T-cell (primary cell): ENCODE measurements at places on chromosomes 13 and 19. TPM values are rescaled to one million over a fixed set of nuclear protein-coding genes. Genes with fewer than 3 reads are reported as not detected.

STAP2 gene
- total RNA-seq: 2.8 TPM

DNA sequence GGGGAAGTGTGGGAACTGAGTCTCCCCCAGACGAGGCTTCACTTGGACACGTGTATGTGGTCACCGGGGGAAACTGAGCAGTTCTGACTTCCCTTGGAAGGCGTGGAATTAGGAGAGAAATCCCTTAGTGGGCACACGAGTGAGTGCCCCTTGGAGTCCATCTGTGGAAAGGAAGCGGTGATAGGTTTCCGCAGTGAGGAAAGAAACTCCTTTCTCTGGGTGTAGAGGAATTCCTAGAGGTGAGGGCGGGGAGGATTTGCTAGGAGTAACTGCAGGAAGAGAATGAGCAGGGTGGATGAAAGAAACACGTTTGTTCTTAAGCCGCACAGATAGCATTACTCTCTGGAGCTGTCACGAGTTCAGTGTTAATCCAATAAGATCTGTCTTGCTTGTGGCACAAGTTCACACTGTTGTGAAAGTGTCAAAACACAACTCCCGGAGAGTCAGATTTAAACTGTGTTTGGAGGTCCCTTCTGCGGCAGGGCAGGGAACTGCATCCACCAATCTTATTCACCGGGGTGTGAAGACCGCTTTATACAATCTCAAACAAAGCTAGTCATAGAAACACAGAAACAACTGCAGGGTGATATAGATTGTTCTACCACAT lies 1.2 kb downstream of the KL start:
- H3K27me3 ChIP-seq: peaks cover 38% of the 10 kb centered on the region
- peak overlapping the region; percentile 46 for H3K4me3 ChIP-seq
- peaks cover 20% of the 10 kb centered on the region for H3K4me1 ChIP-seq
- H3K36me3 ChIP-seq: no peaks in the 10 kb centered on the region
- DNase-seq: no peak
- H3K27ac ChIP-seq: no peak overlapping the region

CADM4 gene
- total RNA-seq: 0.41 TPM

PRRG2 gene
- 1.2 TPM for total RNA-seq

FCAR gene
- total RNA-seq: not detected

DNA sequence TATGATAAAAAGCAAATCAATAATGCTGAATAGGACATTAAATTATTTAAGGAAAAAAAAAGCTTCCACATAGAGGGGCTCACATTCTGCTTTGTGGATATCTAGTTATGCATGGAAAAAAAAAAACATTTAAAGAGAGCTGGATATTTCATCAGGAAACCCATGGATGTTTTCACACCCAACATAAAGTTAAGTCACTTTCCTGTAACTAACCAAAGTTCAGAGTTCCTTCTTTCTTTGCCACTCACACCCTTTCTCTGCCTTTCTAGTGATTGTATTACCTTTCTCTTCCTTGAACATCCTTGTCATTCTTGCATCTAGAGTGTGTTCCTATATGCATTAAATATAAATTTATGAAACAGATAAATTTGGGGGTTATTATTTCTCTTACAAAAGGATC lies 47.2 kb downstream of the RFXAP start:
- H3K27ac ChIP-seq: no peak overlapping the region
- H3K4me1 ChIP-seq: no peaks in the 10 kb centered on the region
- DNase-seq: no peak
- no peaks in the 10 kb centered on the region for H3K36me3 ChIP-seq
- H3K4me3 ChIP-seq: no peak overlapping the region

GRCh38 chr19:7421941-7422744 lies 66.7 kb downstream of the PEX11G start:
- no peak overlapping the region for H3K27ac ChIP-seq
- DNase-seq: no peak
- no peaks in the 10 kb centered on the region for H3K27me3 ChIP-seq
- peaks cover 73% of the 10 kb centered on the region for H3K36me3 ChIP-seq

PRX gene
- 2.8 TPM for total RNA-seq

- no peak overlapping the region for H3K4me3 ChIP-seq
- peaks cover 59% of the 10 kb centered on the region for H3K36me3 ChIP-seq
- H3K4me1 ChIP-seq: peaks cover 56% of the 10 kb centered on the region
Observed at GRCh38 chr19:55669418-55670279, 5.4 kb upstream of the EPN1 start.

LILRB2 gene
- total RNA-seq: not detected

DNA sequence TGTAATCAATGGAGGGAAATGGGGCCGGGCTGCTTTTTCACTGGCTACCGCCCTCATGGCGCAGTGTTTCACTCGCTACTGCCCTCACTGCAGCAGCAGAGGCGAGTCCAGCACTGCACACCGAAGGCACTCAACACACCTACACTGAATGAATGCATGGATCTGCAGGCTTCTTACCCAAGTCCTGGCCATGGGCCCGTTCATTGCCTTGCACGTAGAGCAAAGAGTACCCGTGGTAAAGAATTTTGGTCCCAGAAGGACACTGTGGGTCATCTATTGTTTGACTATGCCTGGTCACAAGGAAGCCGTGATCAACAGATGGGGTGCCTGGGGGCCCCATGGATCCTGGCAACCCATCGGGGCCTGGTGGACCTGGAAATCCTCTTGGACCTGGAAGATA lies 144.9 kb downstream of the COL4A1 start:
- H3K27me3 ChIP-seq: peaks cover 9% of the 10 kb centered on the region
- H3K4me3 ChIP-seq: no peak overlapping the region
- H3K27ac ChIP-seq: no peak overlapping the region
- DNase-seq: no peak
- no peaks in the 10 kb centered on the region for H3K4me1 ChIP-seq

DNA sequence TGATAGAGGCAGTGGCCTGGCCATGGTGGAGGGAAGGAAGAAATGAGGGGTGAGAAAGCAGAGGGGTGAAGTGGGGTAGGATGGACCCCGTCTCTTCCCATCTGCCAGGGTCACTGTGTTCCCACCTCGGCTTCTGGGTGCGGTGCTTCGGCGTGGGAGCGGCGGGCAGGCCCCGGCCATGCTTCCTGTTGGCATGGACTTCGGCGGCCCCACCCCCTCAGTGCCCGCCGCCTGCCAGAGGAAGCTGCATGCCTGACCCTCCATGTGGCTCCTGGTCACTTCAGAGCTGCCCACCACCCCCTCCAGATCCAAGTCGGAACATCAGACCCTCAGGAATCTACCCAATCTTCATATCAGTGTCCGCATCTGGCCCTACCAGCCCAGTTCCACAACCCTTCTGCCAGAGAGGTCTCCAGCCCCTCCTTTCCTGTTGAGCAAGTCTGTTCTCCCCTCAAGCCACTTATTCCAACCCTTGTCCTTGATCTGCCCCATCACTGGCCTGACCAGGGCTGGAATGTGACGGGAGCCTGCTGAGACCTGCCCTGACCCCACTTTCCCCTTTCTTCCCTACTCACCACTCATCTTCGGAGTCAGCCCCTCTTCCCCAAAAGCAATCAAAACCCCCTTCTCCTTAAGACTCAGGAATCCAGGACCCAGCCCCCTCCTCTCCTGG lies 1.5 kb downstream of the KCNN4 start:
- peak overlapping the region; percentile 55 for H3K4me3 ChIP-seq
- DNase-seq: no peak
- peaks cover 32% of the 10 kb centered on the region for H3K4me1 ChIP-seq
- H3K36me3 ChIP-seq: peaks cover 3% of the 10 kb centered on the region
- H3K27me3 ChIP-seq: no peaks in the 10 kb centered on the region

DNA sequence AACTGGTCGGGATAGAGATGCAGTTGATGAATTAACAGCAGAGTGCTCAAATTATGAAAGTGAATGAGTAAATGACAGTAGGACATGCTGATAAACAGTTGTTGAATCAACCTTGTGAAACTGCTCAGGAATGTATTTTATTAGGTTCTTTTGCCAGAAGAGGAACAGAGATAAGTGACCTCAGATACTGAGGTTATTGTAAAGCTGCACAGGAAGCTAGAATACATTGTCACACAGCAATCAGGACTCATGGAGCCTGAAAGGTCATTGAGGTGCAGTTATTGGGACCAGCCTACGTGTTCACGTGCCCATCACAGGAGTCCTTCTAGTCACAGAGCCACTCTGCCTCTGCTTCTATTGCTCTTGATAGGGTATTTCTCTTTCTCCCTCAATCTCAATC lies 47.5 kb upstream of the MED4 start:
- no peak overlapping the region for H3K4me3 ChIP-seq
- no peaks in the 10 kb centered on the region for H3K36me3 ChIP-seq
- no peak overlapping the region for H3K27ac ChIP-seq
- H3K27me3 ChIP-seq: no peaks in the 10 kb centered on the region
- no peak for DNase-seq

GRCh38 chr13:112742583-112742982 lies 52.7 kb downstream of the ATP11A start:
- H3K4me3 ChIP-seq: no peak overlapping the region
- H3K4me1 ChIP-seq: no peaks in the 10 kb centered on the region
- no peak overlapping the region for H3K27ac ChIP-seq
- no peaks in the 10 kb centered on the region for H3K36me3 ChIP-seq
- DNase-seq: no peak

DNA sequence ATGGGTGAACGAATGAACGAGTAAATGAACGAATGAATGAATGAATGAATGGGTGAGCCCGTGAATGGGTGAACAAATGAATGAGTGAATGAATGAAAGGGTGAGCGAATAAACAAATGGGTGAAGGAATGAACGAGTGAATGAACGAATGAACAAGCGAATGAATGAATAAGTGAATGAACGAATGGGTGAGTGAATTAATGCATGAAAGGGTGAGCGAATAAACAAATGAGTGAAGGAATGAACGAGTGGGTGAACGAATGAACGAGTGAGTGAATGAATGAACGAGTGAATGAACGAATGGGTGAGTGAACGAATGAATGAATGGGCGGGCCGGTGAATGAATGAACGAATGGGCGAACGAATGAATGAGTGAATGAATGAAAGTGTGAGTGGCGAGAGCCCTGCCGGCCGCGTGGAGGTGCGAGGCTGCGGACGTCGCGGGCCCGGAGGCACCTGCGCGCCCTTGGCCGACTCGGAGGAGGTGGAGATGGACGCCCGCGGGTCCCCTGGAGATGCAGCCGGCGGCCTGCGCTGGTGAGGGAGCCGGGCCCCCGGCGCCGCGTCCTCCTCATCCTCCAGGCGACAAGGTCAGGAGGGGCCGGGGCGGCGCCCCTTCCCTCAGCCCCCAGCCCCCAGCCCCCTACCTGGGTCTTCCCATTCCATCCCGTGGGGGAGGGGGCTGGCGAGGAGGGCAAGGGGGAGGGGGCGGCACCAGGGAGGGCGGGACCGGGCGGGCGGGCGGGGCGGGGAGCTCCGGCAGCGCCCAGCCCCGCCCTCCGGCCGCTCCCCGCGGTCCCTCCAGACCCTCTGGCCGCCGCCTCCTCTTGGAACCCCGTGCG lies 15.4 kb downstream of the ANKRD24 start:
- H3K4me3 ChIP-seq: no peak overlapping the region
- no peaks in the 10 kb centered on the region for H3K36me3 ChIP-seq
- H3K4me1 ChIP-seq: no peaks in the 10 kb centered on the region
- no peak overlapping the region for H3K27ac ChIP-seq
- peaks cover 3% of the 10 kb centered on the region for H3K27me3 ChIP-seq
- DNase-seq: no peak

- H3K27ac ChIP-seq: no peak overlapping the region
- H3K4me1 ChIP-seq: peaks cover 13% of the 10 kb centered on the region
- DNase-seq: no peak
- H3K4me3 ChIP-seq: no peak overlapping the region
- H3K36me3 ChIP-seq: peaks cover 22% of the 10 kb centered on the region
Observed at GRCh38 chr19:45528149-45528743, 21.0 kb downstream of the VASP start.
